Peyer's patch (tissue), 4 donors: ENCODE measurements at places on chromosomes 12 and 14. TPM values are rescaled to one million over a fixed set of nuclear protein-coding genes. Genes with fewer than 3 reads are reported as not detected.

SMCO2 gene
- not detected for total RNA-seq

CCNK gene
- 25.7 TPM for total RNA-seq

GPRC5A gene
- 83.2 TPM for total RNA-seq

DNA sequence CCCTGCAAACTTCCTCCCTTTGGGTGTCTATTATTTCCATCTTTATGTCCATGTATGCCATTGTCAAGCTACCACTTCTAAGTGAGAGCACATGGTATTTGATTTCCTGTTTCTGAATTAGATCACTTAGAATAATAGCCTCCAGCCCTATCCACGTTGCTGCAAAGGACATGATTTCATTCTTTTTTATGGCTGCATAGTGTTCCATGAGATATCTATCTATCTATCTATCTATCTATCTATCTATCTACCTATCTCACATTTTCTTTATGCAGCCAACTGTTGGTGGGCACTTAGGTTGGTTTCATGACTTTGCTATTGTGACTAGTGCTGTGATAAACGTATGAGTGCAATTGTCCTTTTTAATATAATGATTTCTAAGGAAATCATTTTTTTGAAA, 11.2 kb upstream of the MRPL42 start:
- H3K27me3 ChIP-seq: no peaks in the 10 kb centered on the region
- no peak overlapping the region for H3K27ac ChIP-seq
- no peak for DNase-seq
- no peaks in the 10 kb centered on the region for H3K4me1 ChIP-seq
- no peak overlapping the region for H3K4me3 ChIP-seq

DNA sequence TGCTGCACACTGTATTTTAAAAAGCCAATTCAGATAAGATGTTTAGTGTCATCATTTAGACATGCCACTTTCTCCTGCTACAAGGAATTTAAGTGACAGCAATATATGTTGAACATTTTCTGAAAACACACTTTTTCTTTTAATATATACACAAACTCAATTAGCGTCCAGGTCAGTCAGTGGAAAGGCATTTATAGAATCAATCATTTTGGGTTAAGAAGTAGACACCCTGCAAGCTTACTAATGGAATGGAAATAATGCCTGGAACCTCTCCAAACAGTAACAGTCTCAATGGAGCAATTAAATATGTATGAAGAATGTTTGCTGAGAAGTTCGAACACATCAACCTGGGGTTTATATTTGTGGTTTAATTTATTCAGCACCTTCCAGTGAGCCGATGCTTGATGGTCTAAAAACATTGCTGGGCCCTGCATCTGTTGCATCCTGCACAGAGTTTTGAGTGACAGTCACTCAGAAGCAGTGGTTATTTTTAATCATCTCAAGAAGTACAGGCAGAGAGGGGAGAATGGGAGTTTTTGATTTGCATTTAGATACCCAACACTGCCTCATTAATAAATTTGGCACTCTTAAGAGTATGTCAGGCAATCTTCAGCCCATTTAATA, 410.7 kb downstream of the TMEM117 start:
- no peak overlapping the region for H3K4me3 ChIP-seq
- H3K27ac ChIP-seq: no peak overlapping the region
- no peaks in the 10 kb centered on the region for H3K27me3 ChIP-seq
- H3K4me1 ChIP-seq: no peaks in the 10 kb centered on the region
- no peak for DNase-seq

DNA sequence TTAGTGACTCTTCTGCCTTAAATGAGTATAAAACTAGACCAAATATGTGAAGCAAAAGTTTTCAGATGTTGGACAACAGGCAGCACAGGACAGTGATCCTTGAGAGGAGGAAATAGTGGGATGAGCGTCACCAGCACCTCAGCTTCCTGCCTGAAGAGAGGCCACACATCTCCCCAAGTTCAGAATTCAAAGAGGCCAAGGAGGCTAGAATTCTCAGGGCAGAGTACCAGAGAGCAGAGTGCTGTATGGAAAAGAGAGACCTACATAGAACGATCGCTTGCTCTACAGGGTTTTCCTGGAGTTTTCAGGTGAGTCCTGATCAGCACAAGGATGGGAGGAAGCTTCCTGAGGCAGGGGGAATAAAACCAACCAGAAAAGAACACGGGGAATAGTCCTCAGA, 107.0 kb downstream of the PTPRR start:
- H3K4me1 ChIP-seq: no peaks in the 10 kb centered on the region
- no peaks in the 10 kb centered on the region for H3K27me3 ChIP-seq
- no peaks in the 10 kb centered on the region for H3K36me3 ChIP-seq
- no peak overlapping the region for H3K4me3 ChIP-seq
- no peak overlapping the region for H3K27ac ChIP-seq

GRCh38 chr12:42979746-42980145, 390.2 kb upstream of the PRICKLE1 start:
- no peak overlapping the region for H3K4me3 ChIP-seq
- H3K36me3 ChIP-seq: no peaks in the 10 kb centered on the region
- no peak overlapping the region for H3K27ac ChIP-seq
- H3K4me1 ChIP-seq: no peaks in the 10 kb centered on the region

GRCh38 chr12:57816001-57816854, 2.3 kb downstream of the AVIL start:
- no peak for DNase-seq
- H3K27ac ChIP-seq: no peak overlapping the region
- H3K4me1 ChIP-seq: no peaks in the 10 kb centered on the region
- H3K27me3 ChIP-seq: no peaks in the 10 kb centered on the region
- H3K4me3 ChIP-seq: no peak overlapping the region
- H3K36me3 ChIP-seq: peaks cover 18% of the 10 kb centered on the region

DNA sequence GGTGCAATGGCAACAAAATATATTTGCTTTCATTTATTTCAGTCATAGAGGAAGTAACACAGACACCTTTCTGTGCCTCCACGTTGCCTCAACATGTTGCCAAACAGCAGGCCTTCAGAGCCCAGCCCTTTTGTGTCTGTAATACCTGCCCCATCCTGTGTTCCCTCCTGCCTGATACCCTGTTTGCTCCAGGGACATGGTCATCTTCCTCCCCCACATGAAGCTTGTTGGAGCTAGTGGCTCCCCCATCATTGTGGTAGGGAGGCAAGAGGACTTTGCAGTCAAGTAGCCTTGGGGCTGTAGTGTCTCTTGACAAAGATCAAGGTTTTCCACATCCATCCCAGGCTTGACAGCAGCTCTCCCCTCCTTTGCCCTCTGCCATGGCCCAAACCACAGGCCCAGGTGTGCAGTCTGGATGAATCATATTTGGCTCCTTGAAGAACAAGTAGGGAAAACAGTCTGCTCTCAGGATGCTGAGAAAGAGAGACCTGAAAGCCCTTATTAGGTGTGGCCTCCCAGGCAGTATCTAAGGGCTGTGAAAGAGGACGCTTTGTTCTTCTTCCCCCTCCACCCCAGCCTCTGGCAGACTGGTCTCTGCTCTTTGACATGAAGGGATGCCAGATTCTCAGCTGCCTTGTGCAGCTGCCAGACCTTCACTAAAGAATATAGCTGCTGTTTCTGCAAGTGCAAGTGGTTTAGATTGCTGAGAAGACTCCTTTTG, 329.0 kb downstream of the C12orf75 start:
- H3K27me3 ChIP-seq: no peaks in the 10 kb centered on the region
- no peak overlapping the region for H3K27ac ChIP-seq
- no peaks in the 10 kb centered on the region for H3K4me1 ChIP-seq
- no peak overlapping the region for H3K4me3 ChIP-seq
- DNase-seq: no peak
- H3K36me3 ChIP-seq: no peaks in the 10 kb centered on the region

- H3K27ac ChIP-seq: peak overlapping the region; percentile 64
- peak overlapping the region; percentile 49 for H3K4me3 ChIP-seq
- H3K27me3 ChIP-seq: no peaks in the 10 kb centered on the region
- H3K4me1 ChIP-seq: peaks cover 32% of the 10 kb centered on the region
Measured at GRCh38 chr12:3869865-3870264, 3.3 kb downstream of the PARP11 start.

- H3K27me3 ChIP-seq: no peaks in the 10 kb centered on the region
- H3K4me3 ChIP-seq: no peak overlapping the region
- no peak for DNase-seq
- H3K4me1 ChIP-seq: no peaks in the 10 kb centered on the region
Measured at GRCh38 chr14:68578597-68578996, 214.3 kb downstream of the ZFP36L1 start.

- no peaks in the 10 kb centered on the region for H3K36me3 ChIP-seq
- DNase-seq: no peak
- no peaks in the 10 kb centered on the region for H3K27me3 ChIP-seq
- H3K27ac ChIP-seq: no peak overlapping the region
- no peak overlapping the region for H3K4me3 ChIP-seq
Measured at GRCh38 chr12:98280152-98280551, 235.2 kb upstream of the TMPO start.

GRCh38 chr12:131853832-131854797, 25.9 kb downstream of the MMP17 start:
- H3K36me3 ChIP-seq: no peaks in the 10 kb centered on the region
- H3K4me3 ChIP-seq: no peak overlapping the region
- H3K27me3 ChIP-seq: no peaks in the 10 kb centered on the region
- no peaks in the 10 kb centered on the region for H3K4me1 ChIP-seq
- no peak for DNase-seq

- H3K27me3 ChIP-seq: no peaks in the 10 kb centered on the region
- H3K36me3 ChIP-seq: no peaks in the 10 kb centered on the region
- H3K27ac ChIP-seq: no peak overlapping the region
Measured at GRCh38 chr12:119576118-119576810, 17.3 kb upstream of the TMEM233 start.
